Retina (tissue), 1 donor: ENCODE measurements at places on chromosomes 4 and X.

DNA sequence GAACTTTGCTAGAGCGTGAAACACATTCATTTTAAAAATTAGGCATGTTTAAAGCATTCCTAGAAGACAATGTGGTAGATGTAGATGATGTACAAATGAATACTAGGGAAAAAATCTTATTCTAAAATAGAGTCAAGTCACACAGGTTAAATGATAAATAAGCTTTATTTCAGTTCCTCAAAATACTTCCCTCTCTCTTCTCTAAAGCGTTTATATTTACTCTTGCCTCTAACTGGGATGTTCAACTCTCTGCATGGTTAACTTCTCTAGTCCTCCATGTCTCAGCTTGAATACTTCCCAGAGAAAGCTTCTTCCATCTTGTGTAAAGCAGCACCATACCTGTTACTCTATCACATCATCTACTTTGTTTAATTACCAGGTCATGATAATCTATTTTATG is 30.9 kb upstream of the GLRA3 start:
- no peak for DNase-seq

- DNase-seq = no peak
Observed at GRCh38 chrX:3609810-3610209, 103.6 kb downstream of the PRKX start.

DNA sequence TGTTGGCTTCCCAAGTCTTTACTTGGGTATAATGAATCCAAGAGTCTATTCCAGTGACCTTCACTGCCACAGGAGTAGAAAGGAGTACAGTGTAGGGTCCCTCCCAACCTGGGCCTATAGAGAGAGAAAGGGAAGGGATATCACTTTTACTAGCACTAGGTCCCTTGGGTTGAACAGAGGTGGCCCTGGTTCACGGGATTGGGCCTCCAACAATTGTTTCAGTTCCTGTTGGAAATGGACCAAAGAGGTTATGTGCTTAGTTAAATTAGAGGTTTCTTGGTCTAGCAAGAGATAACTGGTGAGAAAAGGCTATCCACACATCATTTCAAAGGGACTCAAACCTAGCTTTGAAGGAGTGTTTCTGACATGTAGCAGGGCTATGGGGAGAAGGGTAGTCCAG is 57.1 kb upstream of the MED14 start:
- DNase-seq = no peak

DNA sequence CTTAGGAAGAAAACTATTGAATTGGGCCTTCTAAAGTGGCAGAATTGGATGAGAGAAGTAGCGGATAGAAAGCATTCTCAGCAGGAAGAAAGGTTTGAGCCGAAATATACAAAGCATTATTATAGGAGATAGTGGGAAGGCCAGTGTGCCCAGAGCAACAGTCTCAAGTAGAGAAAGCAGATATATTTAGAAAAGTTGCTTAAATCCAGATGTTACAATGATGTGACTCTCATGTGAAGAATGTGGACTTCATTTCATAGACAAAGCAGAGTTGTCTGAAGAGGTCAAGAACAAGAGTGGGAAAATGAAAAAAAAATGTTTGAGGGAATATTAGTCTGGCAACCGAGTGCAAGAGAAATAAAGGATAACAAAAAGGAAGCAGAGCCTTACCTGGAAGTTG is 66.9 kb downstream of the SYNPO2 start:
- DNase-seq = no peak

DNA sequence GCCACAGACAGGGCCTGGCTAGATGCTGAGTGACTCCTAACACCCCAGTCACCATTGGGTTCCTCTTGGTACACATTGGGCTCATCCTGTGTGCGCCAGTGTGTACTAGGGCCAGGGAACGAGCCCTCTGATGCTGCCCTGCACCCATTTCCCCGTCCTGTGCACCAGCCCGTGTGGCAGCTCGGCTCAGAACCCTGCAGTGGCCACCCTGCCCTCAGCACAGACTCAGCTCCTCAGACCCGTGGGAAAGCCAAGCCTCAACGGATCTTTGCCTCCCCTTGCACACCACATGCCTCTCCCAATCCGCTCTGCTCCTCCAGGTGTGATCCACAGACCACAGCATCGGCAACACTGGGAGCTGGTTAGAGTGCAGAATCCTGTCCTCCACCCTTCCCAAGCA is 38.6 kb downstream of the EVC start:
- no peak for DNase-seq

DNA sequence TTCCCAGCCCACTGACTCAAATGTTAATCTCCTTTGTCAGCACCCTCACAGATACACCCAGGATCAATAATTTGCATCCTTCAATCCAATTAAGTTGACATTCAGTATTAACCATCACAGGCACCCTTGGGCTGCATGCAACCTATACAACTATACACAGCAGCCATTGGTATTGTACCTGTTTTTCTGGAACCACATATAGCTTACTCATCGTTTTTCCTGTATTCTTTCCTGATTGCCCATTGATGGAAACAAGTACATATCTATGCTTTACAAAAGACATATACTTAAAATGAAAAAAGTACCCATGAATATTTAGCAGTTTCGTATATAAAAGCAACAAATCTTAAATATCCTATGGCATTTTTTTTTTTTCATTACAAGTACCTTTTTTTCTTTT is 3.7 kb upstream of the FOXR2 start:
- no peak for DNase-seq

DNA sequence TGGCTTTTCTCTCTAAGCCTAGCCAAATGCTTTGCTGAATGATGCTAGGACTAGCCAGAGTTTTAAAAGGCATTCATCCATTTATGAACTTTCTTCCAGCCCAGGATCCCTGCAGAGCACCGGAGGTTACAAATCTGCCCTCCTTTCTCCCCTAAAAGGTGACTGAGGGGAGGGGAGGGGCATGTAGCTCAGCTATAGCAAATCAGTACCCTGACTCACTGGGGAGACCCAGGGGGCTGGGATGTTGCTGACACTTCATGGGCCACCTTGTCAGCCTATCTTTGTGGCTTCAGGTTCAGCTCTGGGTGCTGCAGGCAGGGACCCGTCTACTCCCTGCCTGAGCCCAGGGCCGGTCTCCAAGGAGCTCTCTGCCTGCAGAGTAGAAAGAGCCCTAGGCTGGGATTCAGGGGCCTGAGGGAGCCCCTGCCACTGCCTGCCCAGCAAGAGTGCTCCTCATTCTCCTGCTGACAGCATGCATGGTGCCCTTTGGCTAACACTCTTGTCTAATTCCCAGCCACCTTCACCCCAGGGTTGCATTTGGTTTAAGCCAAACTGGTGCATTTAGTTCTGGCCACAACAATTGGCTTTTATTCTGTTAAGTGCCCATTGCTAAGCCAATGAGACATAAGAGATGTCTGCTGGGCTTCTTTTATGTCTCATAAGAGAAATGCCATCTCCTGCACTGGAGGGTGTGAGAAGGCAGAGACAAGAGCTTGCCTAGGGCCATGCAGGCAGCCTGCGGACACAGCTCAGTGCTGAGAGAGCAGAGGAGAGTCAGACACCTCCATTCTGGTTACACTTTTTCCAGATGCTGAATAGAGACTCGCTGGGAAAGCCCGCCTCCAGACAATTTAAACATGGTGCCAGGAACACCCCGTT is 11.9 kb upstream of the UBA6 start:
- DNase-seq = no peak

- DNase-seq = no peak
Observed at GRCh38 chr4:174317531-174317930, 33.8 kb downstream of the CEP44 start.

- no peak for DNase-seq
Observed at GRCh38 chr4:184346682-184347081, 127.7 kb downstream of the IRF2 start.

DNA sequence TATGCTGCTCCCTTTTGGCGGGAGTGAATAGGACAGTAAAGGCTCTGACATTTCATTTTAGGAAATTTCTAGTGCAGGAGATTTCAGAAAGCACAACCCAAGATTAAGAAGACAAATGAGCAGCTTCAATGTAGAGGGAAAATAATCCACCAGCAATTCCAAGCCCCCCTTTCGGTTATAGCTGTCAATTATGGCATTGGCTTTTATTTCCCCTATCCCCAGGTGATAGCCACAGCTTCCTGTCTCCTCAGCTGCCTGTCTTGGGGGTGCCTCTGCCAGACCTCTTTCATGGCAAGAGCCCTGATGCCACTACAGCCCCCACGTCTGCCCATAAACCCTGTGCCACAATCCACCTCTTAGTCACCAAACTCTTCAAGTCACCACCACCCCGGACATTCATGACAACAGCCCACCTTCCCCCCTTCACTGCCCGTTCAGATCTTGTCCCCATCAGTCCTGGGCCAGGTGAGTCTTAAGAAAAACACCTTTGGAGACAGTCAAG is 48.4 kb upstream of the CLNK start:
- no peak for DNase-seq
